ENCODE measurements at places on chromosomes 6 and 20. TPM values are rescaled to one million over a fixed set of nuclear protein-coding genes. Genes with fewer than 3 reads are reported as not detected.

The FGD2 gene
- total RNA-seq: not detected

The PACRG gene
- total RNA-seq: not detected

The PTCRA gene
- not detected for total RNA-seq

The SEMG1 gene
- total RNA-seq: not detected

The ZNF341 gene
- 1.6 TPM for total RNA-seq

The CNBD2 gene
- 1.2 TPM for total RNA-seq

The C6orf58 gene
- not detected for total RNA-seq

The PNPLA1 gene
- total RNA-seq: 0.05 TPM

The MAPK13 gene
- 16.4 TPM for total RNA-seq

The MUCL3 gene
- total RNA-seq: not detected

The LY86 gene
- total RNA-seq: not detected

The PLN gene
- total RNA-seq: 0.83 TPM

The TMEM14A gene
- total RNA-seq: 38.0 TPM

The MATN4 gene
- not detected for total RNA-seq
